ENCODE measurements at places on chromosomes 12 and 14.

GRCh38 chr12:39764944-39765560 is 145.4 kb upstream of the ABCD2 start:
- no peak for DNase-seq

DNA sequence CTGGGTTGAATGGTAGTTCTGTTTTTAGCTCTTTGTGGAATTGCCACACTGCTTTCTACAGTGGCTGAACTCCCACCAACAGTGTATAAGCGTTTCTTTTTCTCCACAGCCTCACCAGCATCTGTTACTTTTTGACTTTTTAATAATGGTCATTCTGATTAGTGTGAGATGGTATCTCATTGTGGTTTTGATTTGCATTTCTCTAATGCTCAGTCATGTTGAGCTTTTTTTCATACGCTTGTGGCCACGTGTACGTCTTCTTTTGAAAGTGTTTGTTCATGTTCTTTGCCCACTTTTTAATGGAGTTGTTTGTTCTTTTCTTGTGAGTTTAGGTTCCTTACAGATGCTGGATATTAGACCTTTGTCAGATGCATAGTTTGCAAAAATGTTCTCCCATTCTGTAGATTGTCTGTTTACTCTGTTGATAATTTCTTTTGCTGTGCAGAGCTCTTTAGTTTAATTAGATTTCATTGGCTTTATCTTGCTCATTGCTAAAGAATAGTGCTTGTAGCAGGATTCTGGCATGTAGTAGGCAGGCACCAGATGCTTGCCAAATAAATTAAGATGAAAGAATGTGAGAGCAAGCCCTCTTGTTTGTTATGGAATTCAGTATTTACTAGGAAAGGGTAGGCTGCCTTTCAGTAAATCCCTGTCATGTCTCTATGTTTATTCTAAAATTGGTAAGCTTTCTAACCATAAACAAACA is 86.8 kb downstream of the PDE3A start:
- DNase-seq = no peak

DNA sequence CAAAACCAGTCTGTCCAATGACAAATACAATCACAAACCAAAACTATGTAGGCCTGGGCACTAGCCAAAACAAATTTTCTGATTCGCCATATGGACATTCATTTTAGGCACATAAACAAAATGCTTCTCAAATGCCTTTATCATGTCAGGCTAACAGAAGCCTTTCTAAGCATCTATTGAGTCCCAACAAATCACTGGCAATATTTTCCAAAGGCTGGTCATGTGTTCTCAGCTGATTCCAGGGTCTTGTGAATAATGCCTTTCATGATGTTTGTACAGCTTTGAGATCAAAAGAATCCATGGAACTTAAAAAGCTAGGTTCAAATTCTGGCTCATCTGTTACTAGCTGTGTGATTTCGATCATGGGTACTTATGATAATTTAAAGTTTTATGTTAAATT is 16.1 kb downstream of the FSCB start:
- no peak for DNase-seq

DNA sequence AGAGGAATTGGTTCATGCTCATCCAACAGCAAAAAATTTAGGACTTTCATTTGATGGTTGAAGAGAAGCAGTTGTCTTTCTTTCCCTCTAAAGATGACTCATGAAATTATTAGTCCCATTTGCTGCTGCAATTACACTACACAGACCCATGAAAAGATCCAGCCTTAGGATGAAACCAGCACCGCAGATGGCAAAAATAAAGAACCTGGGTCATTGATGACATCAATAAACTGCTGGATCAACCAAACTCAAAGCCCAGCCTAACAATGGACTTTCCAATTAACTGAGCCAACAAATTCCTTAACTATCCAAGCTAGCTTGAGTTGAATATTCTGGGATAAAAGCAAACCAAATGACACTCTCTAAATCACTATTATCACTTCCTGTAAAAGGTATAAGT is 20.7 kb downstream of the DICER1 start:
- DNase-seq = no peak

DNA sequence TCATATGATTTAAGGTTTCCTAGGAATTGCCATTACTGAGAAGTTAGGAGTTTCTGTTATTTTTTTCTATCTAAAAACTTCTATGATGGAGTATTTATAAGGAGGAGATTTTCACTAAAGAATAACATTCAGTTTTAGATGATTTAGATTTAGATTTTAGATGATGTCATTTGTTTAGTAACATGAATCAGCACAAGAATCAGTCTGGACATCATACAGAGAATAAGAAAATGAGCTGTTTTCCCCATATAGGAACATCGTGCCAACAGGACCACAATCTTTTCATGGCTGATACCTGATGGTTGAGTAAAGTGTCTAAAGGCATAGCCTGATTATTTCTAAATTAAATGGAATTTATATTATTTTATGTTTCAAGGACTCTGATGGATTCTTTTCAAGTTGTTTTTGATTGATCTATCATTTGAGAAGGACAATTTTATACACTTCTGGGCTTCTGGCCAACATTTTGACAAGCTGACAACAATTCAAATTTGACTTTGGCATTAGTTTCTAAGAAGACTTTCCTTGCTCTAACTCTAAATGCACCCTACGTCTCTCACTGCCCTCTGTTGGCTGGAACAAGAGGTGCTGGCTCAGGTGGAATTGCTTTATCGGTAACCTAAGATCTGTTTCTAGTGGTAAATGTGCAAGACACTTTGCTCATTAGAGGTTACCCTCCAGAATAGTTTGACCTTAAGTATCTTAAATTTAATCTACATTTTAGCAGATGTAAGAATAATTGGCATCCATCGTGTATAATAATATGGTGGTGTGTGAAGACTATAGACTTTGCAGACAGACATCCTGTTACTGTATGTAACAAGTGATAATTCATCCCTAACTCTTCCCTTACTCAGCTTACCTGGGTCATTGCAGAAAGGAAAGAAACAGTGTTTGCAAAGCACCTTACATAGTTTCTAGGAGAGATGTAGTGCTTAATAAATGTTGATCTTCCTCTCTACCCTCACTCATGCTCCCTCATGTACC is 42.8 kb upstream of the CPSF6 start:
- no peak for DNase-seq

DNA sequence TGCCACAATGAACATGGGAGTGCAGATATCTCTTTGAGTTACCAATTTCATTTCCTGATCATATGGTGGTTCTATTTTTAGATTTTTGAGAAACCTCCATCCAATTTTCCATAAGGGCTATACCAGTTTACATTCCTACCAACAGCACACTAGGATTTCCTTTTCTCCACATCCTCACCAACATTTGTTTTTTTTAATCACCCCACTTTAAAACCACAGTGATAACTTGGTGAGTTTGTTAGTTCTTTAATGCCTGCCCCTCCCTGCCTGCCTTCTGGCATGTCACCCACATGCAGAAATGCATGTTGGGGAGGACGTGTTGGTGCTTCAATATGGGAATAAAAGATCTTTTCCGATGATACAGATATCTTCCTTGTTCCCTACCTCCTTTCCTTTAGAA is 167.9 kb downstream of the CAND1 start:
- no peak for DNase-seq

- DNase-seq = no peak
Measured at GRCh38 chr14:74563586-74564159, 48.4 kb downstream of the LTBP2 start.

Measured in activated CD4-positive, alpha-beta T cell treated with anti-CD3 and anti-CD28 coated beads for 1 hour (primary cell).